ENCODE measurements at places on chromosomes 6 and 20.

GRCh38 chr6:35776364-35777215, at the start of gene CLPSL2:
Gene CLPSL2 (plus strand): TSS chr6:35776598. CDS start chr6:35776619, 21 bp downstream.
- no peak for DNase-seq

DNA sequence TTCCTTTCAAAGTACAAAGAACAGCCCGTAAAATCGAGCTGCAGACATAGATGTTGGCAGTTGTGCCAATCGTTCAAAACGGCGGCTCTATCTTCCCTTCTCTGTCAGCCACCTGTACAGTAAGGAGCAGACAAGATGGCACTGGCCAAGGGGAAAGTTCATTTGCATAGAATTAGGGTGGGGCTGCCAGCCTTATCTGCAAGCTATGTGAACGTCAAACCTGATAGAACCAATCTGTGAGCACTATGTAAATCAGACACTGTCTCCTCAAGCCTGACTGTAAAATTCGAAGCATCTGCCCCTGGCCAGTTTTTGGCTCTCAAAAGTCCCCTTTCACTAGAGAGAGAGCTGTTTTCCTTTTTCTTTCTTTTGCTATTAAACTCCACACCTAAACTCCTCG, 374.5 kb downstream of the EPM2A start:
- DNase-seq, result no peak

DNA sequence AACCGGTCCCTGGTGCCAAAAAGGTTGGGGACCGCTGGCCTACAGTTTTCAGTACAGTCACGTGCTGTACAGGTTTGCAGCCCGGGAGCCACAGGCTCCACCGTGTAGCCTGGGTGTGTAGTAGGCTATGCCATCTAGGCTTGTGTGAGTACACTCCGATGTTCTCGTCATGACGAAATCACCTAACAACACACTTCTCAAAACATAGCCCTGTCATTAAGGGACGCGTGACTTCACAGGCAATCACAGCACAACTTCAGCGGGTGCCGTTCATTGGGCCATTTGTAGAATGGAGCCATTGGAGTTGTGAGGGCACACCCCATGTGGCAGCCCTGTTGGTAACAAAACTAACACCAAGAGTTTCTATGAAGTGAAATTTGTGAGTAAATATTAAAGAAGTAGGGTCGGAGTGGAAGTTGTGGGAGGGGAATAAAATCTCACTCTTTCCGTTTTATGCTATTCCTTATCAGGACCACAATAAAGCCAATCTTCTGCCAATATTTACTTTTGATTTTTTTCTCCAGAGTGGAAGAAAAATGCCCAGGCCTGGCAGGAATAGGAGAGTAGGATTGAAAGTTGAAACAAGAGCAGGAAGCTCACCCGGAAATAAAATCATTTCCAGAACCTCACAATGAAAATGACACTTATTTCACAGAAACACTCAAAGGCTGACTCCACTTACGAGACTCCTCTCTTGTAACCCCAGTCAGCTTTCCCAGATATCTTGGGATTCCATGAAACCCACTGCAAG, 63.7 kb upstream of the PTPN1 start:
- DNase-seq, result no peak

- no peak for DNase-seq
These were observed 323.3 kb upstream of the NT5E start for GRCh38 chr6:85126485-85127167.

DNA sequence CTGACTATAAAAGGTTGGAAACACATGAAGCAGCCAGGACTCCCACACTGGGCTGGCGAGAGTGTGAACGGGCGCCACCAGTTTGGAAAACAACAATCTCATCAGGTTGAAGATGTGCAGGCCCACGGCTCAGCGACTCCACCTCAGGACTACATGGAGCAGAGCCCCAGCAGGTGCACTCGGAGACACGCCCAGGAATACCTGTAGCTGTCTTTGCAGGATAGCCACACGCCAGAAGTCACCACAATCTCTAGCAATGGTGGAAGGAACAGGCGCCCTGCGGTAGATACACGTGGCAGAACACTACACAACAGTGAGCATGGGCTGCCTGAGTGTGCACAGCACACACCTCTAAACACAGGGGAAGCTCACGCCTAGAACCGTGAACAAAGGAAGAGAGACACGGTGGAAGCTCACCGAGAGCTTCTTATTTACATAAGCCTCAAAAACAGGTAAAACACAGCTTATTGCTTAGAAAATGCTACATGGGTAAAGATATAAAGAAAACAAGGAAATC, 28.7 kb upstream of the RPS6KA2 start:
- DNase-seq, result no peak

Data from effector memory CD8-positive, alpha-beta T cell (primary cell).